Stimulated activated CD4-positive, alpha-beta T cell treated with anti-CD3 and anti-CD28 coated beads, Interleukin-4, amount 100 ng/mL, for 24 hours (primary cell): ENCODE measurements at places on chromosomes 11 and 22.

DNA sequence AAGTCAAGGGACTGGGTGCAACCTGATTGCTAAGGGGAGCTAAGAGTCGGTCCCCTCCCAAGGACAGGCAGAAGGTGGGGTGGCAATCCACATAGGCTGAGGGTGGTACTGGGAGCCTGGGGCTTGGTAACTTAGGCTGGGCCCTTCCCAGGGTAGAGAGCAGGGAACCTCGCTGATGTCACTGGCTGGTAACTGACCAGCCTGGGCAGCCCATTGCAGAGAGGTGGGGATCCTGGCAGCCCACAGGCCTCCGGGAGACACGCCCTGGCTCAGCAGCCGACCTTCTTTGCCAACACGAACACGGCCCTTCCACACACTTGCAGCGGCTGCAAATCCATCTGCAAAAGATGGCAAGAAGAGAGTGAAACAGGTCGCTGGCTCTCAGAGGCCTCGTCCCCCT is 25.4 kb downstream of the A4GALT start:
- DNase-seq: no peak

DNA sequence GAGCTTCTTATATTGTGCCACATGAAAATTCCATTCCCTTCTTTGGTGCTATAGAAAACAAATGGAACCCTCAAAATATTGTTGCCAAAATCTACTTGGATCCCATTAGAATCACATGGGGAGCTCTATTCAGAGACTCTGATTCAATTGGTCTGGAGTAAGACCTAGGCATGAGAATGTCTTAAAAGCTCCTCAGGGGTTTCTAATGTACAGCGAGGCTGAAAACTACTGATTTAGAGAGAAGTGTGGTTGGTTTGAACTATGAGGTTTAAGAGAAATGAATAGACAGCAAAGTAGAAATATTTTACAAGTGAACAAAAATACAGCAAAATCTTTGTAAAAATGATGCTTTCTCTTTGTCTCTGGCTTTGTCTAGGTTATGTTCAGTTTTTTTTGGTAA is 514.7 kb downstream of the CNTN5 start:
- no peak for DNase-seq

DNA sequence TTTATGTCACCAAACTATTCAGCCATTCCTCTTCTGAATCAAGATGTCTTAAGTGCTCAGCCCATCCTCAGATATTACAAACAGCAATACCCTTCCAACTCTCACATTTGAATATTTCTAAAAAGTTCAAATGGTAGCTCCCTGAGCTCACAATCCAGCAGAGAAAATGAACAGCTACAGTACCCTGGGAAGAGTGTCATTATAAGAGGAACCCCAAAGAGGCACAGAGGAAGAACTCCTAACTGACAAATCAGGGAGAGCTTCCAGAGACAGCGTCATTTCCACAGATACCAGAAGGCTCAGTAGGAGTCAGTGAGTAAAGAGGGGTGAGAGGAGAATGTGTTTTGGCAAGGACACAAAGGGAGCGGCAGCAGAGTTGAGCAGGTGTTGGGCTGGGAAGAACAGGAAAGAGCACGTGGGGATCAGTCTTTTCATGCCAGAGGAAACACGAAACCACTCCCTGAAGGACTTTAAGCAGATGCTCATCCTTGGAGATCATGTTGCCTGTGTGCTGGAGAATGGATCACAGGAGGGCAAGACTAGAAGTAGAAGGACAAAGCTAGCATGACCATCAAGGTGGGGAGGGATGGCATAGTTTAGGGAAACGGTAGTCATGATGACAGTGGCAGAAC is 4.3 kb downstream of the CLTCL1 start:
- DNase-seq: no peak

DNA sequence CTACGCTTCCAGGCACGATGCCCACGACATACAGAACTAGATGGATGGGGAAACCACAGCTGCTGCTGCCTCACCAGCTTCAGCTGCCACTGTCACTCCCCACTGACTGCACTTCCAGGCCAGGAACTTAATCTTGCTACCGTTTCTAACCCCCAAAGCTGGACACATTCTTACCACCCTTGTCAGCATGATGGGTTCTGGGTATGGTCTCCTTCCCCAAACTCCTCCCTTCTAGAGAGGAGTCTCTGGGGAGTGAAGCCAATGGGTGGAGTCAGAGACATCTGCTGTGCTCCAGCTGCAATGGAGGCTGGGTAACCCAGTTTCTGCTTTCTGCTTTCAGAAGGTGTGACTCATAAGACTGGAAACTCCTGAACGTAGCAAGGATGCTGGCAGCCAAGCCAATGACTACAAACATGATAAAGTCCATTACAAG is 87.0 kb upstream of the THY1 start:
- DNase-seq: peak; percentile 26

GRCh38 chr11:2517386-2518064 is 72.7 kb downstream of the KCNQ1 start:
- DNase-seq: peak; percentile 1

DNA sequence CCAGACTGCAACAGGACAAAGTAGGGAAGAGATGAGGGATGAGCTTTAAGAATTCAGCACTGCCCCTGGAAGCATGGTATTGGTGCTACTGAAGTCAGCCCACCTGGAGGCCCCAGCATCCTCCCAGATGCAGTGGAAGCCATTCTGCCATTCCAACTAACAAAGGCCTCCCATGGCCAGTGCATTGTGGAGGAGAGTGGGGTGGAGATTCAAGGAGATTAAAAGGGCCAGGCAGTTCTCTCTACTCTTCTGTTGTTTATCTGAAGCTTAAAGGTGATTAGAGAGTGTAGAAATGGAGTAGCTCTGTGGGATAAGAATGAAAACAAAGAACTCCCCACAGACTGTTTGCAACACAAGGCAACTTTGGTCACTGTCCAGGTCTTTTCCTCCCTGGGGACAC is 24.1 kb upstream of the TSKU start:
- DNase-seq: no peak

DNA sequence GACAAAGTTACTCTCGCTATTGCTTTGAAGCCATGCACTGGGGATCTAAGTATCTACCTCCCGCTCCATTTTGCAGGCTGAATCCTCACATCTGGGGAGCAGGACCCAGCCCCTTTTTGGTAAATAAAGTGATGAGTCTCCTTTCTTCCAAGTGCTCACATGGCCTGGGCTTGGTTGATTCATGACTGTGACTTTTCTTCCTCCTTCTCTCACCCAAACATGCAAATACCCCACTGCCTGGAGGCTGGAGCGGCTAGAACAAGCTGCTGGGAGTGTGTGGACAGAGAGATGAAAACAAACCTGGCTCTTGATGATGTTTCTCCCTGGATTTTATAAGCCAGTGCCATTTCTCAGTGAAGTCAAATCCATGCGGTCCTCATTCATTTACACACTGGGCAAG is 72.7 kb downstream of the TRIM29 start:
- no peak for DNase-seq

GRCh38 chr11:67617243-67617953 is 10.7 kb downstream of the NDUFV1 start:
- DNase-seq: no peak

- DNase-seq: no peak
Measured at GRCh38 chr11:12330485-12331231, 46.7 kb upstream of the PARVA start.

DNA sequence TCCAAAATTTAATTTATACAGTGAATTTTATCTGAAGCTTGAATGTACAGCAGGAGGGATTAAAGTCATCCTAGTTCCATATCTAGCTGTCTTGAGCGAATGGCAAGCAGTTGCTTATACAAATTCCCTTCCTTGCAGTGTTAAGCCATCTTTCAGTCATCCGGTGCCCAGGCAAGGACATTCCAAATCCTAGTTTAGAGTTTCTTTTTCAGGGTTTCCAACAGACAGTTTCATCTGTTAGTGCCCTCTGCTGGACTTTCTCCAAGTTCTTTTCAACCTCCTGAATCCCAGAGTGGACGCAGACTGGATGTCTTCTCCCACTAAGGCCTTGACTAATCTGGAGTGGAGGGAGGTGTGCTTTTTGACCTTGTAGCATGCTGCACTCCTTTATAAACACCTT is 45.4 kb downstream of the GRAMD1B start:
- DNase-seq: no peak

GRCh38 chr11:77146261-77147035 is 18.4 kb downstream of the MYO7A start:
- DNase-seq: no peak

DNA sequence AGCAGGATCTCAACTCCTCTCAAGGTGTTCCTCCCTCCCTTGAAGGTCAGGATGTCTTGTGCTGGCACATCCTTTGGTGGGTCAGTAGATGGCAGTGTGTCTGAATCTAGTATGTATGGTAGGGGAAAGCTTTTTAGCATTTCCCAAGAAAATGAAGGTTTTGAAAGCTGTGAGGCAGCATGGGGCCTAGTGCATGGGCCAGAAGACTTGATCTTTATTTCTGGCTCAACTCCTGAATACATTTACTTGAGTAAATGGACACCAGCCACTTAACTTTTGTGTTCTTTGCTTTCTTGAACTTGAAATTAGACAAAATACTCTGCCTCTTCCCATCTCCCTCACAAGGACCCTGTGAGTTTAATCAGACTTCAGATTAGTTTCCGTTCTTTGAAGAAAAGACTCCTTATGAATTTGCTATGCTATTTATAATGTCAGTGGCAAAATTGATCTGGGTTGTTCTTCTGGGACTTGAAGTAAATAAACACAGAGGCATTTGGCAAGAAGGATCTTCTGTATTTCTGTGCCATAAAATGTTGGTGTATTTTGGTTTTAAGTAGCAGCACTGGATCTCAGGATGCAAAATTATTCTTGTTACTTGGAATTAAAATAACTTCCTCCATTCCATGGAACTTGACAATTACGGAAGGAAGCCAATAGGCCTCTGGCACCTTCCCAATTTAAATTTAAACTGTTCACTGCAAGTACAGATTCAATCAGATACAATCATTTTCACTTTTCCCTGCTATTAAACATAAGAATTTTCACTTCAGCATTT is 288.8 kb downstream of the CASP12 start:
- DNase-seq: peak; percentile 40

- DNase-seq: no peak
Measured at GRCh38 chr22:35443790-35444684, 44.1 kb downstream of the MCM5 start.

DNA sequence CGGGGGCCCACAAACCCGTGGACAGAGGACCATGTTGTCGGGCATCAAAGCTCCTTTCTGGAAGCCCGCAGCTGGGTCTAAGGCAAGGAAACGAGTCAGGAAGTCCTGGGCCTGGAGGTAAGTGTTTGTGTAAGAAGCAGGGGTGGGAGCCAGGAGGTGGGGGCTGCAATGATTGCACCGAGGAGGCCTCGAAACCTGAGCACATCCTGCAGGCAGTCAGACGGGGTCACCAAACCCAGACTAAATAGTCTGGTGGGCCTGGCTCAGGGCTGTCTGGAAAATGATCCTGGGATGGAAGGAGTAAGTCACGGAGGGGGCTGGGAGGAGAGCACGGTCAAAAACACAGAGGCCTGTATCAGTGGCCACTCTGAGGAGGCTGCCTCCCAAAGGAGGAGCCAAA is 539.2 kb downstream of the MN1 start:
- DNase-seq: no peak

DNA sequence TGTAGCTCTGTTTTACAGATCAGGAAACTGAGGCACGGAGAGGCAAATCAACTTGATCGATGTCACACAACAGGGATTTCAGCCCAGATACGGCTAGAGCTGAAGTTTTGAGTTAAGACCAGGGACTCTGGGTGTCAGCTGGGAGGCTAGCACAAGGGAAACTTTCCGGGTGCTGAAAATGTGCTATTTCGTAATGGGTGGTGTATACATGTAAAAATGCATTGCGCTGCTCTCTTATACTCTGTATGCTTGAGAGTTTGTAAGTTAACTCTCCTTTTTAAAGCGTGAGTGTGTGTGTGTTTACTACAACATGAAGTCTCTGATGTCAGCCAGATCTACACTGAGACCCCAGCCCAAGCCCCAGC is 227.6 kb downstream of the MN1 start:
- DNase-seq: no peak

DNA sequence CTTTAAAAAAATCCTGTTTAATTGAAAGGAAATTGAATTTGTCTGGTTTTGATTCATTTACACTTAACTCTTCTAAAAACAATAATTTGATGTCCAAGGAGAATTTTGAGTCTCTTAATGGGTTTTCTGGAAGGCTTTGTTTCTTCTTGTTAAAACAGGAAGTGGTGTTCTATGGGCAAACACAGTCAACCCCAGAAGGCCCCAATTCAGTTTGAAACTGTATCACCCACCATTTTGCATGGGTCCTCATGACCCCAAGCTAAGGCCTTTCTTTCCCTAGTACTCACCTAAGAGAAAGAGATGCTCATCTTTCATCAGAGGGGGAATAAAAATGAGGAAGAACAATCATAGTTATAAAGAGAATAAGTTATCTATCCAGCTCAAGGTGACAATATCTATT is 10.6 kb downstream of the FLI1 start:
- DNase-seq: peak; percentile 3

GRCh38 chr11:108199446-108200321 is 22.8 kb downstream of the NPAT start:
- peak; percentile 87 for DNase-seq

- no peak for DNase-seq
Measured at GRCh38 chr11:134536219-134536618, 124.2 kb upstream of the B3GAT1 start.

GRCh38 chr22:44160421-44160820 is 20.3 kb upstream of the PARVG start:
- no peak for DNase-seq

DNA sequence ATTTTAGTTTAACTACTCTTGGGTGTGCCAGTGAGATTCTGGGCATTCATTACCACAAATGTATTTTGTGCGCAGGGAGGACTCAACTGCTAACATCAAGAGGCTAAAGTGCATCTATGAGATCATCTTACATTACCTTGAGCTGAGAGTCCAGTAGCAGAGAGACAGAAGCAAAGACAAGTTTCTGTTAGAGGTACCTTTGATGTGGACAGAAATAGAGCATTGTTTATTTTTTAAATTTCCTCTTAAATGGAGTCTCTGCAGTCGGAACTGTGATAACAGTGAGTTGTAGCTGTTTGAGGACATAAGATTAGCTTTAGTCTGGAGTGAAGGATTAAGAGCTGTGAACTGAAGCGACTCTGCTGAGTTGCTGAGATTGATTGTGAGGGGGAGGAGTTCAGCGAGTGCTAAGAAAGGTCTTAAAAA is 297.0 kb downstream of the CADM1 start:
- no peak for DNase-seq

GRCh38 chr11:131668500-131669400 is 298.3 kb downstream of the NTM start:
- DNase-seq: peak; percentile 35

- no peak for DNase-seq
Measured at GRCh38 chr11:93199616-93200015, 1.8 kb upstream of the SLC36A4 start.

GRCh38 chr22:22997988-22998387 is 72.3 kb upstream of the GNAZ start:
- no peak for DNase-seq

GRCh38 chr11:2409611-2410468 is 9.3 kb downstream of the TSSC4 start:
- DNase-seq: no peak

- DNase-seq: no peak
Measured at GRCh38 chr22:40709752-40710413, 30.6 kb downstream of the MCHR1 start.

DNA sequence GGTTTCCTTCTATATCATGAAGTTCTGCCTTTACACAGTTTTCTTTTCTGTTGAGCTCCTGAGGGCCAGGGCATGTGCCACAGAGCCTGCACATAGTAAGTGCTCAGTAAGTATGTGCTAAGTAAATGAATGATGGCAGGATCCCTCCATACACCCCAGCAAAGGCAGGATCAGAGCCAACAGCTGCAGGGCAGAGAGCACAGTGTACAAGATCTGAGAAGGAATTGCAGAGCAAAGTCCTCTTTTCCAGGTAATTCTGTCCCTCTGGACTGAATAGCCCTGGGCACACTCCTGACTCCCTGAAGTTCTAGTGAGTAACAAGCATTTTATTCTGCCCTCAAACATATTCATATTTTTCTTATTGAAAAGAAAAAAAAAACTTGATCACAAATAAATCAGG is 117.7 kb downstream of the GALNT18 start:
- DNase-seq: no peak
